ENCODE measurements at places on chromosomes 6 and 20.

DNA sequence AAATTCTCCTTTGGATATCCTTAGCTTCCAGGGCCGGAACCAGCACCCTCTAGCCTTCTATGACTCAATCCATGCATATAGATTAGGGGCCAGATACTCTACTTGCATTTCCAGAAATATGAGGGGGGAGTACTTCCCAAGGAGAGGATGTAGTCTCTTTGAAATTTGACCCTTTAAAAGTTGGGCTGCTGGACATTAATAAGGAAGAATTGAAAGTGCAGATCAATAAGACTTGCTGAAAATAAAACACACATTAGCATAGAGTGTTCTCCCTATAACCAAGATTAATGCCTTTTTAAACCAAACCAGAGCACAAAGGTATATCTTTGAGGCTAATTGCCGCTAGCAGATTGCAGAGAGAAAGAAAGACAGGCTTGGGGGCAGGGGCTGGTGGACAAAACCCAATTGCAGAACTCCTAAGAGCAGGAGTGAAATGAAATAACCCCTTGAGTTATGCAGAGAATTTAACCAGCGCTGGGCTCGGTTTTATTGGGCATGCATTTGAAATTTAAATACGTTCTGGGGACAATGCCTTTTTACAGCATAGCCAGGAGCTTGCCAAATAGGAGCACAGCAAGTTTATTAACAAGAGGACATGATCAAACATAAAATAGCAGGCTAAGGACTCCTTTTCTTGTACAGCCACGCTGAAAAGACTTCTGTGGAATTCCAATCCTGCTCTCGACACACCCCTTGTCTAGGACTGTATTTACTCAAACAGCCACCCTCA is 108.2 kb upstream of the SALL4 start:
- DNase-seq: no peak

GRCh38 chr20:39039261-39039660 is 77.1 kb downstream of the DHX35 start:
- DNase-seq: no peak

DNA sequence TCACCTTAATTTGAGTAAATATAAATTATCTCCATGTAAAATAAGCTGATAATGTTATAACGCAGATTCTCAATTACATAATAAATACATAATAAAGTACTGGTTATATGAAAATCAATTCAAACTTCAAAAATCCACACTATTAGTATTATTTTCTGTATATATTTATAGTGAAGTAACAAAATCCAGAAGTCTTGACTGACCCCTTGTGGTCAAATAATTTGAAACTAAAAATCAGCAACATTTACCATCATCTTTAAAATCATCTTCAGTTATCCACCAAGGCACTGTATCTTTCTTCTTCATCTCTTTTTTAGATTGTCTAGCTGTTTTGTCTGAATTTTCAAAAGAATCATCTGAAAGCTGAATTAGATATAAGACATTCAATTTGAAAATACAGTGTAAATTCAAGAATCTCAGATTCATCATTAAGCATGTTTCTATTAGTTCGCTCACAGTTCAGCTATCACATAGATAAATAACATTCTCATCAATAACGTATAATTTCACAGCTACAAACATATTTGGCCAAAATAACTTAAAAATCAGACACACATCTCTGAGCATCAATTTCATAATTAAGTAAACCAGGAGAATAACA is 6.5 kb downstream of the CEP162 start:
- DNase-seq: peak; percentile 18

GRCh38 chr20:51523276-51524013 is 19.1 kb downstream of the NFATC2 start:
- DNase-seq: no peak

All from LHCN-M2 (cell line).